ENCODE measurements at places on chromosomes 7 and 10.

GRCh38 chr7:82726038-82726800 is 282.6 kb upstream of the CACNA2D1 start:
- DNase-seq = no peak

GRCh38 chr7:55452971-55453370 is 87.8 kb downstream of the LANCL2 start:
- no peak for DNase-seq

GRCh38 chr7:82527851-82528250 is 84.3 kb upstream of the CACNA2D1 start:
- DNase-seq = no peak

DNA sequence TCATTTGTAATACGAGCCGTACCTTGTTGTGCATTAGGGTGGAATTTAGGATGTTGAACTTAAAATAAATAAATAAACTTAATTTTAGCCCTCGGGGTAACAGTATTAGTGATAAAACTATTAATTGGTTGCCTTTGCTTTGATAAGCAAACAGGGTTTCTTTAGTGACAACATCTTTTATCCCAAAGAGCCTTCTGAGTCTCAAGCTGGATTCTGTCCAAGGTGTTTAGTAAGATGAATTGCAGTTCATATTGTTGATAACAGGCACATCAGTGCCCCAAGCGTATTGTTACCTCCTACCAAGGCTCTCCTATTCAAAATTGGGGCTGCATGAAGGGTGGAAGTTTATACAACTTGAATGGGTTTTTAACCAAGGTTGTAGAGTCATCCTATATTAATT is 144.4 kb upstream of the CELF2 start:
- DNase-seq = no peak

DNA sequence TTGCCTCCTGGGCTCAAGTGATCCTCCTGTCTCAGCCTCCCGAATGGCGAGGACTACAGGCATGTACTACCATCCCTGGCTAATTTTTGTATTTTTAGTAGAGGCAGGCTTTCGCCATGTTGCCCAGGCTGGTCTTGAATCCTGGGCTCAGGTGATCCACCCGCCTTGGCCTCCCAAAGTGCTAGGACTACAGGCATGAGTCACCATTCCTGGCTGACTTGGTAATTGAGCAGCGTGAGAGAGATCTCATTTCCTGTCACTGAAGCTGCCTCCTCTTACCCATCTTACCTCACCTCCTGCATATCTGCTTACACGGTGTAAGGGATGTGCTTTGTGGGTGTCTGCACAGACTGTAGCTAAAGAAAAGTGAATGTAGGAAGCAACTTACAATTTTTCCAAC is 9.7 kb downstream of the IFIT3 start:
- no peak for DNase-seq

Measured in right lobe of liver (tissue), 6 donors.